ENCODE measurements at places on chromosomes 5 and 9. TPM values are rescaled to one million over a fixed set of nuclear protein-coding genes. Genes with fewer than 3 reads are reported as not detected.

- DNase-seq, result no peak
Measured at GRCh38 chr9:76610011-76610352, 151.0 kb downstream of the GCNT1 start.

DNA sequence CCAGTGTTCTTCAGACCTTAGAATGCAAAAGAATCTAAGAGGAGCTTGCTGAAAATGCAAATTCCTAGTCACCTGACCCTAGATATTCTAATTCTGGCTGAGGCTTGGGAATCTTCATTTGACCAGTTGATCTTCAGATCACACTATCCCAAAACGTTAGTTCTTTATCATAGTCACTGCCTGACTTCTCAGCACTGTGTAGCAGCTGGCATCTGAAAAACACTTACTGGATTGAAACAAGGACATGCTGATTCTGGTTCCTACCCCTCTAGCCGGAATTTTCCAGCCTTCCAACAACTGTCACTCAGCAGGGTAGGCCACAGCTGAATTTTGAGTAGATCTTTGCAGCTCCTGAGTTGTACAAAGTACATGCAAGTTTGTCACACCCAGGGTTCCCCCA is 72.2 kb downstream of the EBF1 start:
- DNase-seq, result no peak

- DNase-seq, result no peak
Measured at GRCh38 chr9:133584559-133585476, 24.4 kb downstream of the FAM163B start.

- no peak for DNase-seq
Measured at GRCh38 chr5:148801682-148802276, 24.6 kb upstream of the ADRB2 start.

DNA sequence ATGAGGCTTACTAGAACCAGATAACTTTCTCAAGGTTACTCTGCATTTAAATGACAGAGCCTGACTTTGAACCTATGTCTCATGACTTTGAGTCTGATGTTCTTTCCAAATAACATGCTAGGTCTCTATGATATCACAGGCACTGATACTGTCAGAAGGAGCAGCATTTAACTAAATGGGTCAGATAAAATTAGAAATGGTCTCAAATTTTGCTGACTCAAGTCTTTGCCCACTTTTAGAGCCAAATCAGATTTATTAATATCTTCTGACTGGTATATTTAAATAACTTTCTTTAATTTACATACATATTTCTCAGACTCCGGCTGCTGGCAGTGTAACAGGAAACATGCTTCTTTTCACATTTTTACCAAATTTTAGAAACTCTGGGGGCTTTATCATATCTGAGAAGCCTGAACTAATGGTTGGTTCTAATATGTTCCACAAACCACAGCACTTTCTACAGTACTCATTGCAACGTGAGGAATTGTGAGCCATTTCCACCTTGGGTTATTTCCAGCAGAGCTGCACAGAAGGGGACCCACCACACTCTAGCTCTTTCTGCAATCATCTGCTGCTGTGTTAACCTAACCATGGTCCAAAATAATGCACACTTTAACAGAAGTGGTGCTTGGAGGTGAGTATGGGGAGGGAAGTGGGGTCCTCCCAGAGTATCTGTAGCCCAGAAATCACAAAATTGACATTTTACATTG is 79.2 kb downstream of the KCTD16 start:
- no peak for DNase-seq

GRCh38 chr5:116911074-116911473 is 336.5 kb upstream of the SEMA6A start:
- no peak for DNase-seq

DNA sequence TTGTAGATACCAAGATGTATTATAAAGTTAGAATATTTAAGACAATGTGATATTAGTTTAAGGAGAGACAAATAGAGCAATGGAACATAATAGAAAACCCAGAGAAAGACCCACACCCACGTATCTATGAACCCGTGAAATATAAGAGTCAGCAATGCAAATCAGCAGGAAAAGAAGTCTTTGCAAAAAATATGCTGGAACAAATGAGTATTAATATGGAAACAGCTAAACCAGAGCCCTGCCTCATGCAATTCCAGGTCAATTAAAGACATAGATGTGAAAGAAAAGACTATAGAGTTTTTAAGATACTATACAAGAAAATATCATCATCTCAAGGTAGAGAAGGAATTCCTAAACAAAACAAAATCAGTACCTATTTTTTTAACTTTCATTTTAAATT is 23.1 kb upstream of the IL3 start:
- DNase-seq, result no peak

DNA sequence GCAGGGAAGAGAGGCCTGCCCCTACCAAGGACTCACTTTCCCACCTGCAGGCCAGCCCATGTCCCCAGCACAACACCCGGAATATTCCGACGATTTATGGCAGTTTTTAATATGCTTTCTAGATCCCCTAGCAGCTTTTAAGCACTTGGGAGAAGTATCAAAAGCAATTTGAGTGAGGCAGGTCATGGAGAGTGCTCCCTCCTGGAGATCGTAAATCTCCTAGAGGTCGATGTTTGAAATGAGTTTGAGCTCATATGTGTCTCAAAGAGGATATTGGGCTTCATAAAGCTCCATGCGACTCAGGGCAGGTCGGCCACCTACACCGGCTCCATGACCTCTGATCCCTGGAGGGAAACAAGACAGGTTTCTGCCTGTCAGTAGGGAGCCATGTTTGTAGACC is 27.3 kb downstream of the CFAP90 start:
- DNase-seq, result no peak

- DNase-seq, result no peak
Measured at GRCh38 chr5:151036556-151036955, 16.2 kb downstream of the GPX3 start.

- DNase-seq, result no peak
Measured at GRCh38 chr5:6803981-6804550, 90.8 kb downstream of the TENT4A start.

DNA sequence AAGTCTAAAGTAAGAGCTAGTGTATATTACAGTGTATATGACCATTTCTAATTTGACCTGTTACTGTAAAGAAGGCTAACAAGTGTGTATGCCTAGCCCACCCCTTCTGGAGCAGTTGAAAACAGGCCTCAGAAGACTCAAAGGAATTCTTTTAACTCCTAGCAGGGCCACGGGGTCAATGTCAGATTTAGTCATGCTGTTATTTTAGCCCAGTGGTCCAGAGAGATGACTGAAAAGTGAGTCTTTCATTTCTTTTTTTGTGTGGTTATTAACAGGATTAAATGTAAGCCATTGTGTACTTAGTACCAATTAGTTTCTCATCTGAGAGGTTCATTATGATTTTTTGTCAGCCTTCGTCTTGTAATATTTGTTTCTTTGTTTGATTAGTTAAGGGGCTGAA is 24.4 kb downstream of the ZCCHC7 start:
- DNase-seq, result no peak

DNA sequence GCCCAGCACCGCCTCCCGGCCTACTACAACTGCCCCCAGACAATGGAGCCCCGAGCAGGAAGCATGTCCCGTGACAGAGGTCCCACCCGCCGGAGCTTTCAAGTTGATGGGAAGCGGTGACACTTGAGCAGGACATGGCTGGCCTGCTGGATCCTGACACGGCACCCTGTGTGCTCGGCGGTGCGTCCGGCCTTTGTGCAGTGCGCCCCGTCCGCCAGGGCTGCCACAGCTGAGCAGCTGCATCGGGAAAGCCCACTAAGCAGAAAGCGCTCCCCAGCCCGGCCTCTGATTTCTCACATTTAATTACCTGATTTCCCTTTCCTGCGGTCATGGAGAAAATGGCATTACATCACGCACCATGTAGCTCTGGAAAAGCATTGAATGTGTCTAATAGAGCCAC is 611.9 kb downstream of the IRX1 start:
- DNase-seq, result no peak

GRCh38 chr5:79845448-79846197 is 145.4 kb downstream of the MTX3 start:
- DNase-seq, result no peak

- DNase-seq, result no peak
Measured at GRCh38 chr9:27261517-27262211, 35.3 kb downstream of the EQTN start.

DNA sequence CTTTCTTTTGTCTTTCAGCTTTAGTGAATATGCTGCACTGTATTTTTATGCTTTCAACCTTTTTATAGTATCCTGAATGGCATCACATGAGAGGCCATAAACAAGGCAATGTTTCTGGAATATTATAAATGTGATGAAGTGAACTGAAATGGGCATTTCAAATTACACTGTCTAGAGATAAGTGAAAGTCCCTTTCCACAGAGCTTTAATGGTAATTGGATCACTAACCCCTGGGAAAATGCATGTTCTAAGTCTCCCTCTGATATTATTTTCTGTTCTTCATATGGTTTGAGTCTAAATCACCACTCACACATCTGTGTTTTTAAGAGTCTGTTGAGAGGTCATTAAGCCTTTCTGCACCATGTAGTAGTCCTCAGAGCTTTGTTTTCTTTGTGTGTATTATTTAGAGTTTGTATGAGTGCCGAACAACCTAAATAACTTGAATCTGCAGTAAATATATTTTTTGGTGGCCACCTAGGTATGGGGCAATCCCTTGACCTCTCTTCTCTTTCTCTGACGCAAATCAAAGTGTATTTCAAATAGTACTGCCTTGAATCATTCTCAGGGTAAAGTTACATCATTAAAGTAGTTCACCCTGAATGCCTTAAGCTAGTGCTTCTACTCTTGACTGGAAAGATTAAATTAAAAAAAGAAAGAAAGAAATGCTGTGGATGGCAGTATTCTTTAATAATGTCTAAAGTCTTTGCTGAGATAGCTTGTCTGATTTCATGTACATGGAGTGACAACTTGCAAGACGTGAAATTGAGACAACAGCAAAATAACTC is 1931.0 kb upstream of the CDH6 start:
- DNase-seq, result no peak

DNA sequence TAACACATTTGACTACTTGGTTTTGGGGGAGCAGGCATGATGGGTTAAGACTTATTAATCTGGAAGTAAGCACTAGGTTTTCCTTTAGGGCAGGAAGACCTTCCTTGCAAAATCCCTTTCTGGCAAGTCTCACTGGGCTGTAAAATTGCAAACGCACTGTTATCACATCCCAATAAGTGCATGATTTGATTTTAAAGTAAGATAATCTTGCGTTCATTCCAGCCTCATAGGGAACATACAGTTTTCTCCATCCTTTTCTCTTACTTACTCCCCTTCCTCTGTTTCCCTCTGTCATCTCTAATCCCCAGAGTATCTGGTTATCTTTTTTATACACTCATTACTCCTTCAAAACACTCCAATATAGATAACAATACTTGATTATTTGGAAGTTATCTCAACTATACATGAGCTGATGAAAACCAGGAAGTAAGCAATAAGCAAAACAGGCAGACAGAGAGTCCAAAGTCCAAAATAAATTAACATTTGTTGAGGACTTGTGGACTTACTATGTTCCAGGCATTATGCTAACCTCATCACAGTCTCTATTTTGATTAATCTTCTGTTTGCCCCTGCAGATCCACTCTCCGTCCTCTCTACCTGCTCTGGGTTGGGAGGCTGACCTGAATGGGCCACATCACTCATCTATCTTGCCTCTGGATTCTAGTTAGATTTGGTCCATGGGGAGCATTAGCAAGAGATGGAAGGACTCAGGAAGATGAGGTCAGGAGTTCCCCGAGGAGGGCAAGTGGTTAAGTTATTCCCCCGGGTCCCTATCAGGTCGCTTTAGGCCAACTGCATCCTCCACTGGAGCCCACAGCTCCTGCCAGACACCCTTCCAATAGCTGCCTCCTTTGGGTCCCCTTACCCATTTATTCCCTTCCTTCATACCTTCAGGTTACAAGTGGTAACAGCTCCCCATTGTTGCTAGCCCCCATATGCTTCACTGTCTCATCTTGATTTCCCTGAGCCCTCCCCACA is 60.2 kb downstream of the SLC22A5 start:
- no peak for DNase-seq

DNA sequence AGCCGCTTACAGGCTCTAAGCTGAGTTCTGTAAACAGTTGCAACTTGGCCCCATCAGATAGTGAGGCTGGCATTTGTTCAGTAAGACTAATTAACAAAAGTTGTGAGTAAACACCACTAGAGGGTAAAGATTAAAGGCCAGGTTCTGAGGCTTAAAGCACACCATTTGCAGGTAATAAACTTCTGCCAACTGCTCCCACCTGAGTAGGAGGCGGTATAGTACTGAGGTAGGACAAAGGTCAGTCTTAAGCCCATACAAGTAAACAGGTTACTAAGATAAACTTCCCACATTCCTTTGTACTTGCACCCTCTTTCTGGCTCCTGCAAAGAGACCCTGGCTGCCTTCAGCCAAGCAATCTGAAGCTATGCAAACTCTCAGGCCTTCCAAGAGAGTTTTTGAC is 419.6 kb downstream of the DNAH5 start:
- no peak for DNase-seq

DNA sequence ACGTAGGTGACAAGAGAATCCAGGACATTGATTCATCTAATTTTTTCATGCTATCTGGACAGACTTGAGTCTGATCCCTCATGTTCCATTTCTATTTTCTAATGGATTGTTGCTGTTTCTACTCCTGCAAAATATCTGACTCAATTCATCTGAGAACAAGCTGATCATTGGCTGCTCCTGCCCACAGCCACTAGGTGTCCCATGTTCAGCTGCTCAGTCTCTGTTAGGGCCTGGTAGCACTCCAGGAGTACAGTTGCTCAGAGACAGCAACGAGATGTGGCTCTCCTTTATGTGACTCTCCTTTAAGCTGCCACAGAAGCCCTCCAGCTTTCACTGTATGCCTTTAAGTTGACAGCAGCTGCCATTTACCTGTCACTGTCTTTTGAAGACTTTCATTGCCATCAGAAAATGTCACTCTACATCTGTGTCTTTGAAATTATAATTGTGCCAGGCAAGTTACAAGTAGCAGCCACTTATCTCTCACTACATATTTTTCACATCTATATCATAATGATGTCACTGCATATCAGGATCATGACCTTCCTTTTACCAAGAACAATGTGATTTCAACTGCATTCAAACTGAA is 1944.2 kb upstream of the NUDT12 start:
- no peak for DNase-seq

The TIMD4 gene
- total RNA-seq, result 9.5 TPM

The TLX3 gene
- not detected for total RNA-seq

The PDE4D gene
- 47.2 TPM for total RNA-seq

The ERCC8 gene
- total RNA-seq, result 7.1 TPM

The CHD1 gene
- total RNA-seq, result 93.9 TPM

The ODF2 gene
- total RNA-seq, result 32.3 TPM

All from CD4-positive, alpha-beta memory T cell (primary cell).